Activated gamma-delta T cell (primary cell): ENCODE measurements at places on chromosomes 13 and 19.

DNA sequence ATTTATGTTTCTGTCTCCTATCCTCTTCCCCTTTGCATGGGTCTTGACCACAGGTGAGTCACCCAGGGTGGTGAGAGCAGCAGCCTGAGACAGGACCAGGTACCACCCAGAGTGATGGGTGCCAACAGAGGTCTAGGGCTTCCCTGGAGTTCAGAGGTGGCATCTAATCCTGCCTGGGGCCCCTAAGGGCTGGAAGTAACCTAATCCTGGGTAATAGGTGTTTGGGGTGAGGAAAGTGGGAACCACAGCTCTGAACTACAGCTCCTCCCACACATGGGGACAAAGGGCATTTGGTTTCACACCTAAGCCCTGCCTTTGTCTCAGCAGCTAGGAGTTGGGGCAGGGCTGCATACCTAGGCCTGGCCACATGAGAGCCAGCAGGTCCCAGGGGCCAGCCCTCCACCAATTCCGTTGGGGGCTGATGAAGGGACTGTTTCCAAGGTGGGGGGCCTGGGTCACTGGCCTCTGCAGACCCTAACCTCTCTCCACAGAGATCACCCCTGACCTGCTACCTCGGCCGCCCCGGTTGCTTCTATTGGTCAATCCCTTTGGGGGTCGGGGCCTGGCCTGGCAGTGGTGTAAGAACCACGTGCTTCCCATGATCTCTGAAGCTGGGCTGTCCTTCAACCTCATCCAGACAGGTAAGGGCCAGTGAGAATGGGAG lies 8.0 kb downstream of the SPHK2 start:
- DNase-seq: no peak

- DNase-seq: no peak
Observed at GRCh38 chr19:28294395-28294794, 918.6 kb downstream of the UQCRFS1 start.

GRCh38 chr19:2444251-2445002 lies 12.3 kb downstream of the LMNB2 start:
- DNase-seq: no peak

DNA sequence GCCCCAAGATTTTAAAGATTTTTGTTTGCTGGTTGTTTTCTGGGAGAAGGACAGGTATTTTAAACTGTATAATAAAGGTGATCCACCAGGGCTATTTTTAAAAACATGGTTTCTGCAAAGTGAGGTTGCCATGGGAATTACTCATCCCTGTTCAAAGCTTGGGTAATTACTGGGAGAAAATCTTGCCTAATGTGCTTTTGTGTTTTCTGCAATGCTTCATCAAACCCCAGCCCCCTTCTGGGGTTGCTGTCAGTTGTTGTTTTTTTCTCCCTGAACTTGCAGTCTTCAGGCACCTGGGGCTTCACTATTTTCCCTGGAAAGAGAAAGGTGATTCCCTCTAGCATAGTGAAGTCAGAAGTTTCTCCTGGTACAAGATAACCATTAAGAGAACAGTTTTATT lies 277.2 kb downstream of the NALCN start:
- no peak for DNase-seq

DNA sequence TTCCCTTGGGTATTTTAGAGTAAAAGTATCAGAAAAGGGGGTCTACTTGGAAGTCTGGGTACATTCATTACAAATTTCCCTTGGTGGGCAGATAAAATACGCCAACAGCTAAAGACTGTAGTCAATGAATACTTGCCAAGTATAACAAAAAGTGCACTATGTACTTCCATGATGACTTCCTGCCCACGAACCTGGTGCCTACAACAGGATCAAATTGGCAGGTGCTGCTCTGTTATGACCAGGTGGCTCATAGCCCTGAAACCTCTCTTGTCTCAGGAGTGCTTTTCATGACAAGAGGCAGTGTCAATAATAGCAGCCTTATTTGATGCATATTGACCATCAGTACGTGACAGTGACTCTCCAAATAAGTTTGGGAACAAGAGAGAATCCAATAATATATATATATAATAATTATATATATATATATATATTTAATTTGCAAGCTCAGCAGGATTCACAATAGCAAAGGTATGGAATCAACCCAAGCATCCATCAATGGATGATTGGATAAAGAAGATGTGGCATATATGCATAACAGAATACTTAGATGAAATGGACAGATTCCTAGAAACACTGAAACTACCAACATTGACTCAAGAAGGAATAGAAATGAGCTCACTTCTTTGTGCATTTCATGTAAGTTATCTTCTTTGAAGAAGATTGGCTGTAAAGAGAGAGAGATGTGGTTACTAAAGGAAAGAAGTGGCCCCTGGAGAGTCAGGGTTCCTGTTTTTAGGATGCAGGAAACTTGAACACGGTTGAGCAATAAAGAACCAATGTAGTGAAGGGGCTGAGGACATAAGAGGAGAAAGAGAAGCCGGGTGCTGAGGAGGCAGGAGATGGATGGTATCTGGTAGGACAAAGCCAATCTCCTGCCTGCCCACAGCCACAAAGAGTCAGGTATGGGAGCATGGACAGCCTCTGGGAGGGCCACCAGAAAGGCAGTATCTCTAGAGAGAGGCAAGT lies 52.0 kb upstream of the GTF2F2 start:
- DNase-seq: no peak

GRCh38 chr13:112325920-112326645 lies 50.1 kb upstream of the SPACA7 start:
- DNase-seq: no peak

DNA sequence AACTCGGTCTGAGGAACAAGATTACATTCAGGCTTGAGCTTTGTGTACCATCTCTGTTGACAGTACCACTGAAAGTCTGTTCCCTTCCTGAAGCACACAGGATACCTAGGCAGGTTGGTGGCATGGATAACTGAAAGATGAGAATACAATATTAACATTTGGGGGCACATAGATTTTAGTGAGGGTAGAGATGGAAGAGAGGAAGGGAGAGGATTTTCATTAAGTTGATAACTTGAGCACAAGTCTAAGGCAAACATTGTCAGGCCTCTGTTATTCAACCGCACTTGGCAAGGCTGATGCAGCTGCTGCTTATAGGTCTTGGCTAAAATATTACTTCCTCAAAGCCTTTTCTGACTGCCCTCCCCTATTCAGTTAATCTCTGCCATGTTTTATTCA lies 10.9 kb downstream of the MIR17HG start:
- no peak for DNase-seq

- DNase-seq: no peak
Observed at GRCh38 chr19:5192568-5192967, 148.0 kb downstream of the PTPRS start.

- DNase-seq: no peak
Observed at GRCh38 chr19:8441725-8442544, 2.8 kb upstream of the HNRNPM start.

DNA sequence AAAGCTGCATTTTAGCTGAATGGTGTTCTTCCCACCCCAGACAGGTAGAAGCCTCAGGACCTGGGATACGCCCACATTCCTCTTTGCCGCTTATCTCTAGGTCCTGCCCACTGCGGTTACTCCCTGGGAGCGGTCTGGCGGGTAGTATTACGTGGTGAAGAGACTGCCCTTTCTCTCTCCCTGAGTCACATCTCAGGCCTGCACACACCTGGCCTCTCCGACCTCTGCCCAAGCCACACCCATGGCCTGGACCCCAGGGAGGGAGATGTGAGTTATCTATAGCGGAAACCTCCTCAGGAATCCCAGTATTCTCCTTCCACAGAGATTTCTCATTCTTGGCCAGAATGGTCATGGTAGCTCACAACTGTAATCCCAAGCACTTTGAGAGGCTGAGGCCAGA lies 17.3 kb downstream of the RHPN2 start:
- no peak for DNase-seq

DNA sequence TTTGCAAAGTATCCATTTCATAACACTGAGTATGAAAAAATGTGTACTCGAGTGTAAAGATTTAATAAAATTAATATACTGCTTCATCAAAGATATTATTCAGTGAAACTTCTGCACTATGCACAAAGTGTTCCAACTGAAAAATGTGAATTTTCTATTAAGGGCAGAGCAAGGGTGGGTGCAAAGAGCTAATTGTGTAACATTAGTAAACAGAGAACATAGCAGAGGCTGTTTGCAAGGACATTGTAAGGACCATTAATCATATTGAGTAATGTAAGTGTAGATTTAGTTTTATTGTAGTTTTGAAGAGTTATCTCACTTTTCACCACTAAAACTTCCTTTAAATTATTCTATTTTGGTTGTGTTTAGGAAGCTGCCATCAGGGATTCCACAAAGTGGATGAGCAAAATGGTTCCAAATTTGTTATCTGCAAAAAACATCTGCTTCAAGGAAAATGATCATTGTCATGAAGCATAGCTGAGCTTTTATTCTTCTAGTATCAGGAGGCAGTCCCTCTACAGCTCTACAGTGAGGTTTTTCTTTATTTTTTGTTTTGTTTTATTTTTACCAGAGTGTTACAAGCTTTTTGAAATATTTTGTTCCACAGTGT lies 1375.4 kb downstream of the SLITRK1 start:
- no peak for DNase-seq

DNA sequence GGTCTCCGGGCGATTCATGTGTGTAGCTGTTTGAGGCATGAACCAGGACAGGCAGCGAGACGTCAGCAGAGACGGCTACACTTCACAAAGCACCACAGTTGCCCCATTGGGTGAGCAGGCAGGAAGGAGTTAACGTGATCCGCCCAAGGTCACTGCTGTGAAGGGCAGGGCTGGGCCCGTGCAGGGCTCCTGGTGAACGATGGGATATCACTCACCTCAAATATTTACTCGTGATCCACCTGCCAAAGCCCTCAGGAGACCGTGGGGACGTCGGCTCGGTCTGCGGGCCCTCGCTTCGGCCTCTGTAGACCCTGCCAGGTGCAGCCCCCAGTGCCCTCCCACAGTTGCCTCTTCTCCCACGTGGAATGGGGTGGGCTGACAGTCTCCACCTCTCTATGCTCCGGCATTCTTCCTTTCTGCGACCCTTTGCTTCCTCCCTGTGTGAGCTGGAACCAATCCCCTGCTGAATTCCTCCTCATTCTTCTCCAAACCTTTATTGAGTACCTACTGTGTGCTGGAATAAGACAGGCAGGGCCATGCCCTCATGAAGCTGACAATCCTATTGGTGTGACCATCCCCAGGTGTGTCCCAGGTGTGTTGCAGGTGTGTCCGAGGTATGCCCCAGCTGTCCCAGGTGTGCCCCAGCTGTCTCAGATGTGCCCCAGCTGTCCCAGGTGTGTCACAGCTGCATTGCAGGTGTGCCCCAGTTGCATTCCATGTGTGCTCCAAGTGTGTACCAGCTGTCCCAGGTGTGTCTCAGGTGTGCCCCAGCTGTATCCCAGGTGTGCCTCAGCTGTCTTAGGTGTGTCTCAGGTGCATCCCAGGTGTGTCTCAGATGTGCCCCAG lies 2.0 kb upstream of the GRK1 start:
- DNase-seq: no peak

GRCh38 chr19:34732612-34733211 lies 1.3 kb upstream of the ZNF181 start:
- DNase-seq: no peak

DNA sequence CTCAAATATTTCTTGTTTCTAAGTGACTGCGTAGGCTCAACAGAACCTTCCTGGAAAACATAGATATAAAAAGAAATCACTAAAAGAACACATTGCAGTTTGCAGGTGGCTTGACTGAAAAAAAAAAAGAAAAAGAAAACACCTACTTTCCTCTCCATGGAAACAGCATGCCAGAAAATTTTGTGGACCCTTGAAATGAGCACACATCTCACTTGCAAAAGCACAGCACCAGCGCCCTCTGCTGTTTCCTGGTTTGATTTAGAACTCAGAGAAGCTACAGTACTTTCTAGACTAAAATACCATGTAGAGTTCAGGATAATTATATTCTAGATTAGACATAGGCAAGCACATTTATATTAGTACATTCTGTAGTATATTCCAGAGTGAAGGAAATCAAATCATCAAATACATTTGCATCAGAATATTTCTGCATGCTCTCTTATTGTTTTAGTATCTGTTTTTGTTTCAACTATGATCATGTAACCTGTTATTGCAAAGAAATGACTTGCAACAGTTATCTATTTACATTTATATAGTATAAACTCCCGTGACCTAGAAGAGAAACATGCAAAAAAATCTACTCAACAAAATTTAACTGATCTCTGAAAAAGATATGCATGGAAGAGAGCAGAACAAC lies 22.3 kb upstream of the XPO4 start:
- DNase-seq: no peak

- DNase-seq: no peak
Observed at GRCh38 chr13:27728271-27728670, 64.0 kb upstream of the GSX1 start.

GRCh38 chr19:14517446-14517839 lies 754 bp downstream of the DNAJB1 start:
- DNase-seq: no peak

DNA sequence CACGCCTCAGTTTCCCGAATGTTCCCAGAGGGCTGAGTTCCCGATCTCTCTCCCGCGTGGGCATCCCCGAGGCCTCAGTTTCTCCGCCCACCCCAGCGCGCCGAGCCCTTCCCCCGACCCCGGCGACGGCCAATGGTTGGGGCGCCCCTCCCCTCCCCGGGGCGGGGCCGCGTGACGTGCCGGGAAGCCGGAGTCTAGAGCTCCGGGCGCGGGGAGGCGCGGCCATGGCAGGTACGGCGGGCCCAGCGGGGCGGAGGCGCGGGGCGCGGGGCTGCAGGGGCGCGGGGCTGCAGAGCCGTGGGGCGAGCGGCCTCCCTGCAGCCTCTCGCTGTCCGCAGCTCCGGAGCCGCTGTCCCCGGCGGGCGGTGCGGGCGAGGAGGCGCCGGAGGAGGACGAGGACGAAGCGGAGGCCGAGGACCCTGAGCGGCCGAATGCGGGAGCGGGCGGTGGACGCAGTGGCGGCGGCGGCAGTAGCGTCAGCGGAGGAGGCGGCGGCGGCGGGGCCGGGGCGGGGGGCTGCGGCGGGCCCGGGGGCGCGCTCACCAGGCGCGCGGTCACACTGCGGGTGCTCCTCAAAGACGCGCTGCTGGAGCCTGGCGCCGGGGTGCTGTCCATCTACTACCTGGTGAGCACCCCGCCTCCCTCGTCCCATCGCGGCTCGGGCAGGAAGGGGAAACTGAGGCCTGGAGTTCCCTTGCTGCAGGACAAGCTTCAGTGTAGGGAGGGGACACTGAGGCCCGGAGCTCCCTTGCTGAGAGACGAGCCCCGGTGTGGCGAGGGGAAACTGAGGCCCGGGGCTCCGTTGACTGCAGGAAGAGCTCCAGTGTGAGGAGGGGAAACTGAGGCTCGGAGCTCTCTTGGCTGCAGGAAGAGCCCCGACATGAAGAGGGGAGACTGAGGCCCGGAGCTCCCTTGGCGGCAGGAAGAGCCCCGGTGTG lies at the start of gene MPND:
Gene MPND, plus strand, starts transcription at position 193 of the 938 bp plus-strand sequence. Its CDS starts 32 bp downstream, at position 225.
- peak; percentile 88 for DNase-seq

- DNase-seq: no peak
Observed at GRCh38 chr13:33644581-33645543, 173.1 kb upstream of the RFC3 start.

DNA sequence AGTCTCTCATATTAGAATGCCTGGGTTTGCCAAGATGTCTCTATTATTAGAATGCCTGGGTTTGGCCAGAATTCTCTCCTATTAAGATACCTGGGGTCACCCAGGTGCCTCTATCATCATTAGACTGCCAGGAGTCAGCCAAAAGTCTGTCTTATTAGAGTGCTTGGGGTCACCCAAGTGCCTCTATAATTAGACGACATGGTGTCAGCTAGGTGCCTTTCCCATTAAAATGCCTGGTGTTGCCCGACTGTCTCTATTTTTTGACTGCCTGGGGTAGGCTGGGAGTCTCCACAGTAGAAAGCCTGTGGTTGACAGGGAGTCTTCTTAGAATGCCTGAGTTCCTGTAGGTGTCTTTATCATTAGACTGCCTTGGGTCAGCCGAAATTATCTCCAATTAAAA lies 1536.6 kb downstream of the UQCRFS1 start:
- DNase-seq: no peak

GRCh38 chr13:99548448-99548847 lies 47.2 kb downstream of the TM9SF2 start:
- DNase-seq: no peak

GRCh38 chr19:18589380-18590272 lies 1.0 kb downstream of the REX1BD start:
- DNase-seq: peak; percentile 69
